ENCODE measurements at places on chromosomes 13 and 19.

- no peak for DNase-seq
These were observed 2.5 kb upstream of the KEAP1 start for GRCh38 chr19:10505583-10506229.

DNA sequence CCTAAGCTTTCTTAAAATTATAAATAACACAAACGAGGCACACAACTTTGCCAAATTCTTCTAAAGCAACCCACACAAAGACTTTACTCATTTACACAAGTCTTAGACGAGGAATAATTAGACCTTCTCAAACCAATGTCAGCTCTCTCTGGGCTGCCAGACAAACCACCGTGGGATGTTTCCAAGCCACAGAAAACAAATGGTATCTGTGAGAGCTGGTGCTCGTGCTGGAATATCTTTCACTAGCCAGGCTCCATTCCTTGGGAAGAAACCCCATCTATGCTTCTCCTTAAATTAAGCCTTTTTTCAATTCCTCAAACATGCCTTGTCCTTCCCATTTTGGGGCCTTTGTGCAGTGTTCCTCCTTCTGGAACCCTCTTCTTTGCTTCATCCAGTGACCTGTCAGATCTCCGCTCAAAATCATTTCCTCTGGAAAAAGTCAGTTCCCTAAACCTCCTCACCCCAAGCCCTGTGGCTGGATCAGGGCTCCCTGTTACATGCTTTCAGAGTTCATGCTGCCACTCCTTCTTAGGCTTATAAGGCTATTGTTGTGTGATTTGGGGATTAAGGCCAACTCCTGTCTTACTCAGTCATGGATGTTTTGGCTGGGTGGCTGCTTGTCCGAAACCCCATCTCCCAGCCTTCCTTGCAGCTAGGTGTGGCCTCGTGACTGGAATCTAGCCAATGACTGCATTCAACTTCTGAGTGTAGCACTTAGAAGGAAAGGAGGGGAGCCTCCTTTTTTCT, 64.2 kb upstream of the GTF2F2 start:
- peak; percentile 6 for DNase-seq

GRCh38 chr19:27773318-27774094, 1439.4 kb downstream of the UQCRFS1 start:
- DNase-seq = no peak

GRCh38 chr13:52405369-52405766, 604 bp downstream of the THSD1 start:
- DNase-seq = no peak

DNA sequence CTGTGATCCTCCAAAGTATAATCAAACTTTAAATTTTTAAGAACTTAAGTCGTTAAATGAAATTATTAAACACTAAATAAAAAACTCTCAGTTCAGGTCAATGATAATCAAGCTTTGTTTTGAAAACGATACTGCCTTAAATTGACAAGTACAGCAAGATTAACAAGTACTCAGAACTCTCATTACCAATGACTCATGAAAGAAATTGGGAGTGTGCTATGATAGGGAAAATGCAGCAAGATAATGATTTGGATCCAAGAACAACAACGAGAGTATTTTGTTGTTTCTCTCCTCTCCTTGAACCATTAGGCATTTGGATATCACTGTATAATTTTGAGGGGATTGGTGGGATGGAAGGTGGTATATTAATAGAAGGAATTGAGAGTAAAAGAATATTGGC, 10.2 kb downstream of the N4BP2L2 start:
- DNase-seq = no peak

DNA sequence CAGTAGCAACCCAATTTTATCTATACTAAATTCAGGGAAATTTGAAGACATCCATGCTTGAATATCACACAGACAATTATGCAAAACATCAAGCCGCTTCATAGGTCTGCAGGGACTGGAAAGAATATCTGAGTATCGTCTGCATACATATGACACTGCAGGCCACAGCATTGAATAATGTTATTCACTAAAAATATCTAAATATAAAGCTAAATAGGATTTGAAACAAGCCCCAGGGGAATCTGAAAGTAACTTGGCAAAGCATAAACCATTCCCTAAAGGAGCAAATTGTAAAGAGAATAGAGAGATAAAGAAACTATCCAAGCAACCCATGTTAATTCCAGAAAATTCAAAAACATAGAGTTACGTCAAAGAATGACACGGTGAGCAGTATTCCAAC, 1251.0 kb downstream of the PCDH17 start:
- DNase-seq = no peak

- no peak for DNase-seq
These were observed 885 bp upstream of the ZNF536 start for GRCh38 chr19:30371161-30371836.

DNA sequence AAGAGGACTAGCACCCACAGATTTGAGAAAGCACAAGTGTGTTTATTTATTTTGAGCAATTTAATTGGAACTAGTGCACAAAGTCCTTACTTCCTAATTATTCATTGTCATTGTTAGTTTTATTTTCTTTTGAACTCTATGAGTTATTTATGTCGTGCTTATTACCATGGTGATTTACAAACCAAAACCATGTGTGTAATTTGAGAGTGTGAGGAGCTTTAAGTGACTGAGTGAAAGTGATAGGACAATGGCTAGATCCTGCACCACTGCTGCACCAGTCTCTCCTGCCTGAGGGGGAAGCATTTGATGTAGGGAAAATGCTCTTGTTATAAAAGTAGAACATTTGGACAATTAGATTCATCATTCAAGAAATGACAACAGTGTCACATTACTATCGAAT, 172.3 kb upstream of the KLF12 start:
- DNase-seq = no peak

GRCh38 chr13:36054041-36054440, 77.1 kb downstream of the DCLK1 start:
- no peak for DNase-seq

DNA sequence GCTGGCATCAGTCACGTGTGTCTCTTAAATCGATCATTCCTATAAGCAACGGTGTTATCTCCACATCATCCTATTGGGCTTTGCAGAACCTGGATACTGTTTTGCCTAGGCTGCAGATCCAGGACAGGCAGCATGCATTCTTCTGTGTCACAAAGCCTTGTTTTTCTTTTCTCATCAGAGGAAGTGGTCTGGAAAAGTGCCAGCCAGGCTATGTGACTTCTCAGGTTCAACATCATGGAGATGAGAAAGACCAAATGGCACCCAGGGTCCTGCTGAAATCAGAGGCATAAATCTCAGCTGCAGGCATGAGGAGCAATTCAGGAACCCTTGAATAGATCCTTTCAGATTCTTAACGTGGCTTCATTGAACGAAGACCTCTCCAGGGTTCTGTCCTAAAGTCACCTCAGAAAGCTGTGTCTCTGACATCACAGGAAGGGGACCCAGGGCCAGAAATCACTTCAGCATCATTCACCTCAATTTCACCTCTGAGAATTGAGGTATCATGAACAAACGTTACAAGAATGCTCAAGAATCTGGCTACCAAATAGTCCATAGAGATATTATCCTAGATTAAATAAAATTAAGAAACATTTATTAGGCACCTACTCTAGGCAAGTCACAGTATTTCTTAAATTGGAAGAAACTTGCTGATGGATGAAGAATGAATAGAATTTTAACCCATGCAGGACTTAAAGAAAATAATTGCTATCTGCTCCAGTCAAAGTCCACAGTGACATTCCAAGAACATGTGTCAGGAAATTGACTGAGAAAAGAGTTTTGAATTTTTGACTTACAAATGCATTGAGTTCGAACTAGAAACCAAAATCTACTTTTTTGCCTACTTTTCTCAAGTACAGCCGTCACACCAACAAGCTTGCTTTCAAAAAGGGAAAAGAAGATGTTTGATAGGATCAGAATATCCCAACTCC, 124.1 kb downstream of the COG6 start:
- no peak for DNase-seq

DNA sequence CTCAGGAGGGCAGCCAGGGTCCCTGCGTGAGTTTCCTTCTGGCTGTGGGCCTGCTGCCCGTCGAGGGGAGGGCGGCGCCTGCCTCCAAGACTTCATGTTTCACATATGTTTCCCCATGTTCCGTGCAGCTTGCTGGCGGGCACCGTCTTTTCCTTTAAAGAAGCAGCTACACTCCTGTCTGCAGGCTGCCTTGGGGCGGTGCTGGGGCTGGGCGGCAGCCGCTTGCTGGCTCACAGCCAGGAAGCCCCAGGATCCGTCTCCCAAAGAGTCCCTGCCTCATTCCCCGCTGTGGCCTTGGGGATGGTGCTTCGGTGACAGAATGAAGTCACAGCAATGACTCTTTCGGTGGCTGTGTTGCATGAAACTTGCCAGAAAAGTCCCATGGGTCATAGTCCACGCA, 24.9 kb downstream of the PIAS4 start:
- DNase-seq = no peak

- DNase-seq = no peak
These were observed 184.0 kb upstream of the RFC3 start for GRCh38 chr13:33633701-33634545.

DNA sequence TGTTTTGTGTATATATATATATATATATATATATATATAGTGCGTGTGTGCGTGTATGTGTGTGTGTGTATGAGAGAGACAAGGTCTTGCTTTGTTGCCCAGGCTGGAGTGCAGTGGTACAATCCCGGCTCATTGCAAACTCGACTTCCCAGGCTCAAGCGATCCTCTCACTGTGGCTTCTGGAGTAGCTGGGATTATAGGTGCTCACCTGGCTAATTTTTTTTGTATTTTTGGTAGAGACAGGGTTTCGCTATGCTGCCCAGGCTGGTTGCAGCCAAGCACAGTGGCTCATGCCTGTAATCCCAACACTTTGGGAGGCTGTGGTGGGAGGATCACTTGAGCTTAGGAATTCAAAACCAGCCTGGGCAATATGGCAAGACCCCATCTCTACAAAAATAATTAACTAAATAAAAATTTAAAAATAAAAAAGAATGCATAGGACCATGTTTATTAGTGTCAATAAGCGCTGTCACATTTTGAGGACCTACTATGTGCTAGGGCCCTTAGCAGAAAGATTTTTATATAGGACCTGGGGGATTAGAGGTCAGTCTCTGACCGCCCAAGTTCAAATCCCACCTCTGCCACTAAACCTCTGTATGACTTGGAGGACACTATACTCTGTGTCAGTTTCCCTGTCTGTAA, 1.8 kb downstream of the PVR start:
- no peak for DNase-seq

DNA sequence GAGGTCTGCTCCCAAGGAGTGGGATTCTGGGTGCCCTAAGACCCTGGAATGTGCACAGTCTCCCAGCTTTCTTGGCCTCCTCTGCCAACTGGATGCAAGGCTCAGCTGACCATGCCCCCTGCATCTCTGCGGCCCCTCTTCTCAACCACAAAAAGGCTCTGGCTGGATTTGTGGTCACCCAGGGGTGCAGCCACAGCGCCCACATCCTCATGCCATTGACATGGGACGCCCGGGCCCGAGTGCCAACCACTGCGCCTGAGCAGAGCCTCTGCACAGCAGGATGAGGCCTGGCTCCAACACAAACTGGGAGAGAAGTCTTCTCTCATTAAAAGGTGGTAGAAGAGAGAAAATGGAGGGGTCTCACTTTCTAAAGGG, 103.5 kb downstream of the FOXO1 start:
- DNase-seq = no peak

GRCh38 chr13:42228527-42228926, 43.4 kb upstream of the AKAP11 start:
- DNase-seq = no peak

- DNase-seq = no peak
These were observed 25.1 kb upstream of the C13orf46 start for GRCh38 chr13:113998781-113999617.

GRCh38 chr19:51250786-51251467, at the start of gene SIGLECL1:
SIGLECL1 (plus strand) TSS chr19:51251080; CDS start chr19:51264073, 12,993 bp downstream.
- no peak for DNase-seq

GRCh38 chr19:10478903-10479384, 24.2 kb downstream of the KEAP1 start:
- DNase-seq = no peak

DNA sequence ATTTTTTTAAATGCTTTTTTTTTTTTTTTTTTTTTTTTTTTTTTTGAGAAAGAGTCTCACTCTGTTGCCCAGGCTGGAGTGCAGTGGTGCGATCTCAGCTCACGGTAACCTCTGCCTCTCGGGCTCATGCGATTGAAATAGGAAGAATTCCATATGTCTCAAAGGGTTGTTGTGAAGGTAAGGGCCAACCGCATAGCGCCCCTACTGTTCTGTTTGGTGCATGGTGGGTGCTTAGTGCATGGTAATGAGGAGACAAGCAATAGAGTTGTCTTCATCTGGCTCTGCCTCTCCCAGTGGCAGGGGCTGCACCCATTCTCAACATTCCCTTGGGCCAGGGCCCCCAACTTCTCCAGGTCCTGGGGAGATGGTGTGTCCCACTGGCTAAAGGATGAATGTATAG, 68.7 kb downstream of the RASL11A start:
- DNase-seq = no peak

GRCh38 chr19:39193803-39194202, 3.0 kb upstream of the NCCRP1 start:
- no peak for DNase-seq

GRCh38 chr19:13882836-13883235, 5.9 kb downstream of the NANOS3 start:
- no peak for DNase-seq

- no peak for DNase-seq
These were observed 9.3 kb downstream of the SLC7A10 start for GRCh38 chr19:33216198-33216830.

GRCh38 chr19:28468701-28469459, 744.1 kb downstream of the UQCRFS1 start:
- DNase-seq = no peak

- DNase-seq = no peak
These were observed 58.7 kb downstream of the TEX26 start for GRCh38 chr13:30991184-30991583.

DNA sequence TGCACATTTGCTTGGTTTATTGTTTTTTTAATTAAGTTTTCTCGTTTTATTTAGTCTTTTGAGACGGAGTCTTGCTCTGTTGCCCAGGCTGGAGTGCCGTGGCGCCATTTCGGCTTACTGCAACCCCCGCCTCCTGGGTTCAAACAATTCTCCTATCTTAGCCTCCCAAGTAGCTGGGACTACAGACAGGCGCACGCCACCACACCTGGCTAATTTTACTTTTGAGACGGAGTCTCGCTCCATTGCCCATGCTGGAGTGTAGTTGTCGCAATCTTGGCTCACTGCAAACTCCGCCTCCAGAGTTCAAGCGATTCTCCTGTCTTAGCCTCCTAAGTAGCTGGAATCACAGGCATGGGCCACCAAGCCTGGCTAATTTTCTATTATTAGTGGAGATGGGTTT, 1.3 kb downstream of the RPS9 start:
- no peak for DNase-seq

DNA sequence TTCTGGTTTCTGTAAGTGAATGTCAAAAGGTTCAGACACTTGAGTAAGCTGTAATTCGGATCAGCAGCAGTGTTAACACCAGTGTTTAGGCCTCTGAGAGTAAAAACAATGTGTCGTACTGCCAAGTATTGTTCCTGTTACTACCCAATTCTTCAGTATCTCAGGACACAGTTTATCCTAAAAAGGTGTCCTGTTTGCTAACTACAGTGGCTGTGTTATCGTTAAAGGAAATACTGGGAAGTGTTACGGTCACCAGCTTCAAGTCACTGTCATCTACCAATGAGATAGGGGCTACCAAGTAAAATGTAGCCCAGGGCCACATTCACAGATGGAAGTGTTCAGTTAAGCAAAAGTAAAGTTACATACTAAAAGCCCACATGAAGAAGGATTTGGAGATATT, 2.3 kb upstream of the UPF3A start:
- DNase-seq = no peak

Data from HS-5 (cell line).